ENCODE measurements at places on chromosomes 7 and 10. TPM values are rescaled to one million over a fixed set of nuclear protein-coding genes. Genes with fewer than 3 reads are reported as not detected.

COL28A1 gene
- not detected for total RNA-seq

FZD8 gene
- 17.9 TPM for total RNA-seq

PRPS1L1 gene
- total RNA-seq: not detected

CCZ1B gene
- total RNA-seq: 60.1 TPM

PTPRE gene
- total RNA-seq: 154 TPM

GDF2 gene
- total RNA-seq: not detected

FOXI2 gene
- total RNA-seq: not detected

All from dermis lymphatic vessel endothelial cell (primary cell).